ENCODE measurements at places on chromosomes 3 and 15.

- DNase-seq, result no peak
Observed at GRCh38 chr3:131907796-131908195, 127.0 kb downstream of the CPNE4 start.

GRCh38 chr3:123350971-123351370 lies 97.9 kb downstream of the ADCY5 start:
- no peak for DNase-seq

- no peak for DNase-seq
Observed at GRCh38 chr15:36632226-36632625, 52.8 kb downstream of the CDIN1 start.

- DNase-seq, result no peak
Observed at GRCh38 chr3:160665231-160665630, 11.7 kb upstream of the ARL14 start.

DNA sequence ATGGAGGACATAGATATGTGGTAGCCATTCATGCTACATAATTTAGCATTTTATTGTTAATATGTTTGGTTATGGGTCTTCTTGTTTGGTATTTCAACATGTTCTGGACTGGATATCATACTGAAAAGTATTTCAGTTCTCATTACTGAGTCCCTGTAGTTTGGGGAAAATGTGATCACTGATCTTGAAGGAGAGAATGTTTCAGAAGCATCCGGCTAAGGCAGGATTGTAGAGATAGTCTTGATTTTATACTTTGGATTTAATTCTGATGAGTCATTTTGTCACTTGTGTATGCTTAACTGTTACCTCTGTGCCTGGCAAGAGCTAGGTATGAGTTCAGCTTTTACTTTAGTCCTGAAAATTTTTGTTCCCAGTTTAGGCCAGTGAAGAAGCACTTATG lies 7.1 kb downstream of the CHD2 start:
- DNase-seq, result no peak

DNA sequence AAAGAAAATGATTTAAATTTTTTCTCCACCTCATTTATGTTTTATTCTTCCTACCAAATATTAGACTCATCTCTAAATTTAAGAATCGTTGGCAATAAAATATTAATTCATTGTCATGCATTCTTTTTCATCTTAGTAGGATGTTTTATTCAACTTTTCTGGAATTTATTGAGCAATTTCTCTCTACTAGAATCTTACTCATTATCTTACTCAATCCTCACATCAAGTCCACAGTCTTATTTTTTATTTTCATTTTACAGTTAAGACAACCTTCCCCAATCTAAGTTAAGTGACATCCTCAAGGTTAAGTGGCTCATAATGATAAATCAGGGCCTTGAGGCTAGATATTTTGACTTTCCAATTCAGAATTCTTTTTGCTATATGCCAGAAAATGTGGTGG lies 15.9 kb upstream of the ALDH1A2 start:
- no peak for DNase-seq

DNA sequence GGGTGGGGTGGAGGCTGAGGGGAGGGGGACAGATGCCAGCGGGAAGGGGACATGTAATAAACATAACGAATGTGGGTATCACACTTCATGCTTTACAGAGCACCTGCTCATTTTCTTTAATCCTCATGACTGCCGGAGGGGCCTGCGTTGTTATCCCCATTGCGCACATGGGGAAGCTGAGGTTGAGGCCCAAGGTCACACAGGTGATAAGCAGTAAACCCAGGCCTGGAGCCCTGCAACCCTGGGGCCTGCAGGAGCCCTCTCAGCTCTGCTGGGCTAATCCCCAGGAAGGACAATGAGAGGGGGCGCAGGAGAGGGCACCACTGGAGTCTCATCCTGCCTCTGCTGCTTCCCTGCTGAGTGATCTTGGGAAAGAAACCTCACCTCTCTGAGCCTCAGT lies 64.3 kb downstream of the MEGF11 start:
- DNase-seq, result no peak

DNA sequence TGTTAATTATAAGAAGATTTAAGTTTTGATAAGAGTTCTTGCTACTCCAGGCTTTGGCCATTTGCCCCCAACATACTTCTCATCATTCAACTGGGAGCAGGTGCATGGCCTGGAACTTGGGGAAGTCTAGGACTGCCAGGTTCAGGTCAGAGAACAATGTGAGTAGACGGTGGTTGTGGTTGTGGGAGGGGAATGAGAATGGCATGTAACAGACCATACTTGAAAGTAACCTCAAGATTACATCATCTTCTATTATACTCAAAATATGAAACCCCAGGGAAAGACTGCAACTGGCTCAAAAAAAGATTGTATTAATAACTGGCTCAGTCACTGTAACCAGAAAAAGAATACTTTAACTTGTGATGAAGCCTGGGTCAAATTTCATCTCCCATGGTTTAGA lies 364.9 kb upstream of the DPPA4 start:
- DNase-seq, result no peak

DNA sequence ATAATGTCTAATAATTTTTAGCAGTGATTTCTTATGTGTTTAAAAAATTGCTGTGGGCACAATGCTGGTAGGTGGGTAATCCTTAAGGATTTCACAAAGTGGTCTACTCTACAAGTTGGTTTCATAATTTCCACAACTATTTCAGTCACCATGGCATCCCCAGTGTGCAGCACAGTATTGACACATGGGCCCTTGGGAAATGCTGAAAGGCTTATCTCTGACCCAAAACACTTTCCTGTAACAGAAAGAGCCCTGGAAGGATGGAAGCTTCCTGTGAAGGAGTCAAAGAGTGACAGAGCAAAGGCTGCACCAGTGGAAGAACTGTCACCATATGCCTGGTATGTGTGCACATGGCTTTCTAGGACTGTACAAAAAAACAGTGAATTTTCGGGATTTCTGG lies 153.7 kb downstream of the ANO10 start:
- DNase-seq, result no peak

DNA sequence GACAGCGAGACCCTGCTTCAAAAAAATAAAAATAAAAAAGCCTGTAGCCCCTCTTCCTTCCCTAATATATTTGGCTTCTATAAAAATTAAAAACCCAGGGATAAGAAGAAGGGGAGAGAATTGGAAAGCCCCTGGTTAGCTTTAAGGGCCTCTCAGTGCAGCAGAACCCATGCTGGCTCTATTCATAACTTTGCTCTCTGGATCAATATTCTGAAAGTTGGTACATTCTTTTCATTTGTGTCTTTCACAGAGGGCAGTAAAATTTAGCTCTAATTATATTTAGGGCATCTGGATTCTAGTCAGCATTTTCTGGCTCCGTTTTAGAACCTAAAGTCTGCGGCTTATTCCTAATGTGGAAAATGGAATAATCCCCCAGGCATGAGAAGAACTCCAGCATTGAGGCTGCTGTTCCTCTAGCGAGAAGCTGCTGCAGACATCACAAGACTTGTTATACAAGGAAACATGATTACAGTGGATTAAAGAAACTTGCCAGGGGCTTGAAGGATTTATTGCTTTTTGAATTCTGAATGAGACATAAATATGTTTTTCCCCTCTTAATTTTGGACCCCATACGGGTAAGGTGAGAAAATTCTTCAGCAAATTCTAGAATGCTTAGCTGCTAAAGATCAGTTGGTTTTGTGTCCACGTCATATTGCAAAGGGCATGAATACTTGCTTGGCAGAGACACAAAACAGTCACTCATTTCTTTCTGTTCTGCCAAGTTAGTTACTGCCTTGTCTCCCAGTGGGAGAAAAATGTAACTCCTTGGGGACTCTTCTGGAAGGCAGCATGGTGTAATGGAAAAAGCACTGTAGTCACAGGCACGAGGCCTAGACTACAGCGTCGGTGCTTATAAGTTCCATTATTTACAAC lies 177.7 kb downstream of the VGLL4 start:
- no peak for DNase-seq

GRCh38 chr3:115790759-115791158 lies 167.4 kb downstream of the GAP43 start:
- DNase-seq, result no peak

DNA sequence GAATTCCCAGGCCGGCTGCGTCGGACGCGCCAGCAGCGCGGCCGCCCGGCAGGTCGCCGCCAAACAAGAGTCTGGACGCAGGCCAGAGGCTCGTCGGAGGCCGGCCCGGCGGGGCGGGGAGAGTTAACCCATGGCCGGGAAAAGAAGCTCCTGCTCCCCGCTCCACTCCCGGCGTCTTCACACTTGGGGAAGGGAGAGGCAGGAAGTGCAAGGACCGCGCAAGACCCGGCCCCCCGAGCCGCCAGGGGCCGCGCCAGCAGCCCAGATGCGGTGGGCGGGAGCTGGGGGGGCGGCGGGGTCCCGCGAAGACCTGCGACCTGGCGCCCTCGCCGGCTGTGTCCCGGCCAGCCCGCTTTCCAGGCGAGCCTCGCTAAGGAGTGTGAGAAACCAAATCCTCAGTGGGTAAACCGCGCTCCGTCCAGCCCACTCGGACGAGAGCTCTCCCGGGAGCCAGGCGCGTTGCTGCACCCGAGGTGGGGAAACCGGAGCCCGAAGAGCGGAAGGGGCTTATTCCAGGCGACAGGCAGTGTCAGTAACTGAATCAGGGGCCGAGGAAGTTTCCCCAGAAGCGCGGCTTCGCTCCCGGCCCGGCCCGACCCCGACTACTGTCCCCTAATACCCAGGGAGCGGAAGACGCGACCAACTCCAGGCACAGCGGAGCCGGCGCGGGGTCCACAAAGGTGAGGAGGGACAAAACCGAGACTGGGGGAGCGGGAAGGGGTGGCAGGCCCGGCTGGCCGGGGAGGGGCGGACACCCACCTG lies 721 bp downstream of the ADAMTS7 start:
- DNase-seq, result no peak

DNA sequence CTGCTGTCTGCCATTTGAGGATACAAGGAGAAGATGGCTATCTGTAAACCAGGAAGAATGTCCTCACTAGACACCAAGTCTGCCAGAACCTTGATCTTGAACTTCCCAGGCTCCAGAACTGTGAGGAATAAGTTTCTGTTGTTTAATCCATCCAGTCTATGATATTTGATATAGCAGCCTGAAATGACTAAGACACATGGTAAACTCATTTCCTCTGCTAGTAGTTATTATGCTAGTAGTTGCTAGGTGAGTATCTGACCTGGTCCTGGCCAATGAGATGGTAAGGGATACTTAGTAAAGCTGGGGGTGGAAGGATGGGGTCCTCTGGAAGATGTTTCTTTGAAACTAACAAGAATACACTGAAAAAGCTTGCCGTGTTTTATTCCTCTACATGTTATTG lies 280.7 kb upstream of the ARHGEF26 start:
- DNase-seq, result no peak

DNA sequence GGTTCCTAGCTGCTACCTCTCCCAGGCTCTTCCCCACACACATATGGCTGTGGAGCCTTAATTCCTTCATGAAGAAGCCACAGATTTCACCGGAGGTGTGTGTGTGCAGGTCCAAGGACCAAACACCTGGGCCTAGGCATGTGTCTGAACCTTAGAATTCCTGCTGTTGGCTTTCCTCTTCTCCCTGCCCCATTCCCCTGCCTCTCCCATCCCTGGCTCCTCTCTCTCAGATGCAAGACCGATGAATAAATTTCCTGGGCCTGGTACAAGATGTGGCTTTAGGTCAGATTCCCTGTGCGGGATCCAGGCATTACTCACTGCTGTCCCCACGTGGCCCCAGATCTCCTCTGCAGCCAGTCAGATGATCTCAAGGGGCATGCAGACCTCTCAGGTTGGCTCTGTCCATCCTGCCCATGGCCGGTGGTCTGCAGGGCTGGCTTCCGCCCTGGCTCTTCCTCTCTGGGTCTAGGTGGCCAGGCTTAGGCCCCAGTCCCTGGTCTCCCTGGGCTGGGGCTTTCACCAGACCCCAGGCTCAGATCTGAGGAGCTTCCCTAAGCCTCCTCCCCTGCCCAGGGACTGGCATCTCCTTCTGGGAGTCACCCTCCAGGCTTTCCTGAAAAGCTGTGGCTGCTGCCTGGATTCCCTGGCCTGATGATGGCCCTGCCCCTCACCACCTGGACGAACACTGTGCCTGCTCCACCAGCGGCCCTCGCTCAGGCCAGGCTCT lies 20.5 kb downstream of the CCR9 start:
- no peak for DNase-seq

- no peak for DNase-seq
Observed at GRCh38 chr3:170477395-170477794, 58.7 kb downstream of the CLDN11 start.

DNA sequence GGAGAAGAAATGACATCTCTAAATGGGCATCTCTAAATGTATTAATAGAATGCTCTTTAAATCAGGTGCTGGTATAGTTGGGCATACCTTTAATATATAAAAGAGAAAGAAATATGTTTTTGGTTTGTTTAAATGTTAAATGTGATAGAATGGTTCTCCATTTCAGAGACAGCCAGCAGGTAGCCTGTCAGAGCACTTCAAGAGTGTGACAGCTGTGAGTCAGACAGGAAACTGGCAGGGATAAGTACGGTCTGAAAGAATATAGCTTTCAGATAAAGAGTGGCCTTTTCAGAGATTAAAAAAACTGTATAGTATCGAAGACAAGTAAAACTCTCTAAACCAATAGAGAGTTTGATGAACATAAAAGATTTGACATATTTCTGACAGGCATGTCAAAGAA lies 654.1 kb downstream of the IGSF11 start:
- DNase-seq, result no peak

DNA sequence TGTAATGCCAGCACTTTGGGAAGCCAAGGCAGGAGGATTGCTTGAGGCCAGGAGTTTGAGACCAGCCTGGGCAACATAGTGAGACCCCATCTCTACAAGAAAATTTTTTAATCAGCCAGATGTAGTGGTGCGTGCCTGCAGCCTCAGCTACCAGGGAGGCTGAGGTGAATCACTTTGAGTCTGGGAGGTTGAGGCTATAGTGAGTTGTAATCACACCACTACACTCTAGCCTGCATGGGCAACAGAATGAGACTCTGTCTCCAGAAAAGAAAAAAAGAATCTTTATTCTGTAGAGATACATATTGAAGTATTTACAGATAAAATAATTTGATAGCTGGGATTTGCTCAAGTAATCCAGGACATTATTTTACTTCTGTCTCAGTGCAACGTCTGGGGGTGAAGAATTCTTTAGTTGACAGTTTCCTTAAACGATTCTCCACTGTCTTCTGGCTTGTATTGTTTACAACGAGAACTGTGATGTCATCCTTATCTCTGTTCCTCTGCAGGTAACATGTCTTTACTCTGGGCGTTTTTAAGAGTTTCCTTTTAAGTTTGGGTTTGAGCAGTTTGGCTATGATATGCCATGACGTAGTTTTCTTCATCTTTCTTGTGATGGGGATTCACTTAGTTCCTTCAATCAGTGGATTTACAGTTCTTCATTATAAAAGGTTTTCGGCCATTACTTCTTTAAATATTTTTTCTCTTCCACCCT lies 26.3 kb downstream of the KPNA1 start:
- DNase-seq, result no peak

- DNase-seq, result no peak
Observed at GRCh38 chr3:183298701-183299153, 45.7 kb downstream of the B3GNT5 start.

DNA sequence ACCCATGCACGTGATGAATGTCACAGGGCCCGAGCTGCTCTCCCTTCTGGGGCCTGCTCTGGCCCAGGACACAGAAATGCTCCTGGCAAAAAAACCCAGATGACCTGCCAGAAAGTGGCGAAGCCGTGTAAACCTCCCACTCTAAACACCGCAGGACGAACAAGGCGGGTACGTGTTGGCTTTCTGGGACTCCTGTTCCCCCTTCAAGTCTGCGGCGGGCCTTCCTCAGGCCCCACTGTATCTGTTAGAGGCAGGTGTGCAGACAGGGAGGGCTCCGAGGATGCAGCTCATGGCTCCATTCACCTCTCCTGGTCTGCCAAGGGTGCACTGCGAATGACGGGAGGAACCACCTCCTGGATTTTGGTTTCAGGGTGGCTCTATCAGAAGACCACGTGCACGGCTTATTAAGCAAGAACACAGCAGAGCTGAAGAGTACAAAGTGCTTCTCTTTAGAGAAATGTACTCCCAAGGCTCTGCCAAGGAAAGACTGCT lies 173.8 kb downstream of the ADAMTS17 start:
- DNase-seq, result no peak

GRCh38 chr3:105842449-105842848 lies 26.4 kb downstream of the CBLB start:
- no peak for DNase-seq
